HFFc6 (cell line): ENCODE measurements at places on chromosomes 5 and 9. TPM values are rescaled to one million over a fixed set of nuclear protein-coding genes. Genes with fewer than 3 reads are reported as not detected.

DNA sequence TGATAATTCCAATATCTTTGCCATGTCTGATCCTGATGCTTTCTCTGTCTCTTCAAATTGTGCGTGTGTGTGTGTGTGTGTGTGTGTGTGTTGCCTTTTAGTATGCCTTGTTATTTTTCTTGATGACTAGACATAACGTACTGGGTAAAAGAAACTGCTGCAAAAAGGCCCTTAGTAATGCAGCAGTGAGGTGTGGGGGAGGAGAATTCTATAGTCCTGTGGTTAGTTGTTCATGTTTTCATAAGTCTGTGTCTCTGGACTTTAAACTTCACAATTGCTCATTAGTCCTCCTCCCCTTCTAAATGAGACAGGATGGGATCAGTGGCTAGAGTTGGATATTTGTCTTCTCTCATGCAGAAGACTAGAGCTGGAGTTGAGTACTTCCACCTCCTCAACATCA is 346.2 kb upstream of the IRX1 start:
- H3K36me3 ChIP-seq: no peaks in the 10 kb centered on the region
- no peaks in the 10 kb centered on the region for H3K27me3 ChIP-seq
- H3K27ac ChIP-seq: no peak overlapping the region
- DNase-seq: no peak

- peaks cover 55% of the 10 kb centered on the region for H3K4me1 ChIP-seq
- H3K4me3 ChIP-seq: peak overlapping the region; percentile 94
- H3K27ac ChIP-seq: peak overlapping the region; percentile 96
- H3K36me3 ChIP-seq: peaks cover 48% of the 10 kb centered on the region
- no peaks in the 10 kb centered on the region; the same call in 1 of the 2 replicates for H3K27me3 ChIP-seq
- DNase-seq: no peak
Measured at GRCh38 chr9:33024126-33024965, 727 bp upstream of the DNAJA1 start.

The C5orf52 gene
- not detected in 2 replicates for total RNA-seq

- peak within 1 kb of the TSS; percentile 81 for H3K4me3 ChIP-seq
- H3K27me3 ChIP-seq: no peaks in the 10 kb centered on the region
- peak within 1 kb of the TSS; percentile 76 for H3K27ac ChIP-seq
Measured at GRCh38 chr5:75611311-75612225, at the start of gene ANKDD1B. Gene ANKDD1B, plus strand, starts transcription at chr5:75611453. Its CDS starts 182 bp downstream, at chr5:75611635.

GRCh38 chr5:170542691-170543293 is 39.0 kb downstream of the KCNIP1 start:
- peaks cover under 1% of the 10 kb centered on the region for H3K27me3 ChIP-seq
- H3K4me3 ChIP-seq: no peak overlapping the region
- H3K4me1 ChIP-seq: no peaks in the 10 kb centered on the region

- H3K27ac ChIP-seq: no peak overlapping the region
- H3K4me1 ChIP-seq: no peaks in the 10 kb centered on the region
- no peaks in the 10 kb centered on the region for H3K36me3 ChIP-seq
- peaks cover 3% of the 10 kb centered on the region; the same call in 1 of the 2 replicates for H3K27me3 ChIP-seq
- no peak for DNase-seq
Measured at GRCh38 chr9:15086156-15086763, 176.0 kb upstream of the FREM1 start.

- H3K4me1 ChIP-seq: peaks cover 49% of the 10 kb centered on the region
- H3K4me3 ChIP-seq: no peak overlapping the region
- no peak for DNase-seq
- H3K27ac ChIP-seq: no peak overlapping the region
- peaks cover 4% of the 10 kb centered on the region; the same call in 1 of the 2 replicates for H3K36me3 ChIP-seq
Measured at GRCh38 chr5:132465059-132465707, 25.4 kb downstream of the IRF1 start.

DNA sequence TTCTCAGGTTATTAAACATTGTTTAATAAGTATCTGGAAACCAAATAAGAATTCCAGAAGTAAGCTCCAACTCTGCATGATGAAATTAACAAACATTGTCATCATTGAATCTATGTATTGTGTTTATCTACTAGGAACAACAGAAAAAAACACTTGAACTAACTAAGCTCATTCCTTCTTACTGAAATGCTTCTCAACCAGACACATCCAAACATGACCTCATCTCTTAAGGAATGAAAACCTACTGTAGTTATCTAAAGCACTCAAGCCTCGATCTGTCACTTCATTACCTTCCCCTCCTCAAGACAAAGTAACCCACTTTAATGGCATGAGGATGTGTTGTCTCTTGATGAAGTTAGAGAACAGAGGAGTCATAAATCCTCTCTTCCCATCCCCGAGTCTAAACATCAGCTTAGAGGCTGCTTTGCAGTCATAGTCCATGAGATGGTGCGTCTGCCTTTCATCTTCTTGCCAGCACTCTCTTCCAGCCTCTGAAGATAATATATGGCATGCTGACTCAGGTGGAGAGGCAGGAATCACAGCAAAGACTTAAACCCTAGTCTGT is 86.5 kb downstream of the CEMIP2 start:
- peak overlapping the region; percentile 59 for H3K4me3 ChIP-seq
- peak overlapping the region; percentile 93 for H3K27ac ChIP-seq
- DNase-seq: peak; percentile 69
- H3K36me3 ChIP-seq: peaks cover 37% of the 10 kb centered on the region
- H3K4me1 ChIP-seq: peaks cover 96% of the 10 kb centered on the region
- no peaks in the 10 kb centered on the region; the same call in 1 of the 2 replicates for H3K27me3 ChIP-seq

The SMIM33 gene
- total RNA-seq: not detected in 3 replicates

DNA sequence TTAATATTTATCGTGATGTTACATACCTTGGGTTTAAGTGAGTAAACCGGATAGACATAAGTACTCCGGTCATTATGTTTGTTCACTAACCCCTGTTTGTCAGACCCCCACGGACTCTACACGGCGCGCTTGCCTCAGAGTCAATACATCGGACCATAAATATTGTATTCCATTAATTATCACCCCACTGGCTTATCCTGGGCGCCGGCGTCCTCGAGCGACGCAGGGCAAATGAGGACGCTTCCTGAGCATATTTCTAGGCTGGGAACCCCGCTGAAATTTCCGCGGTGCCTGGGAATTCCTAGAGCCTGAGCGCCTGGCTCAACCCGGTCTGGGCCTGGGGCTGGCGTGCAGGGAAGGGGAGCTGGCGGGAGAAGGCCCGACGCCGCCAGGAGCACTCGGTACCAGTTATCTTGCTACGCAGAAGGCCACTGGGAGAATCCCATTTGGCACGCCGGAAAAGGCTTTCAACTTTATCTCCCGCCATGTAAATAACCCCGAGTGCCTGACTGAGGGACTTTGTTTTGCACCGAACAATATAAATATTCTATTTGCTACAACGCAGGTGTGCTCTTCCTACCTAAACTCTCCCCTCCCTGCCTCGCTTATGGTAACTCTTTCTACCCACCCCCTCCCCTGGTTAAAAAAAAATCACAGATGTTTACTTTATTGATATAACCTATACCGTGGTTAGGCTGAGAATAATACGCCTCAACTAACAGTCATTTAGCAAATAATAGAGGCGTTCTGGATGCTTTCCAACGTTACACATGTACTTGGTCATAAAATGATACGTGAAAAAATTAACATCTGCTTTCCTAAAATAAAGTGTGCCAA is 19.4 kb downstream of the NR2F1 start:
- no peak overlapping the region for H3K27ac ChIP-seq
- peaks cover 13% of the 10 kb centered on the region for H3K27me3 ChIP-seq
- H3K4me1 ChIP-seq: peaks cover 33% of the 10 kb centered on the region
- DNase-seq: no peak
- no peak overlapping the region for H3K4me3 ChIP-seq

The PCDHB14 gene
- total RNA-seq: 1.7 to 3.5 TPM (median 3.0 TPM) in 3 replicates

The FOXD4L5 gene
- total RNA-seq: 0.09 TPM in 1 of 2 replicates, not detected in the other

DNA sequence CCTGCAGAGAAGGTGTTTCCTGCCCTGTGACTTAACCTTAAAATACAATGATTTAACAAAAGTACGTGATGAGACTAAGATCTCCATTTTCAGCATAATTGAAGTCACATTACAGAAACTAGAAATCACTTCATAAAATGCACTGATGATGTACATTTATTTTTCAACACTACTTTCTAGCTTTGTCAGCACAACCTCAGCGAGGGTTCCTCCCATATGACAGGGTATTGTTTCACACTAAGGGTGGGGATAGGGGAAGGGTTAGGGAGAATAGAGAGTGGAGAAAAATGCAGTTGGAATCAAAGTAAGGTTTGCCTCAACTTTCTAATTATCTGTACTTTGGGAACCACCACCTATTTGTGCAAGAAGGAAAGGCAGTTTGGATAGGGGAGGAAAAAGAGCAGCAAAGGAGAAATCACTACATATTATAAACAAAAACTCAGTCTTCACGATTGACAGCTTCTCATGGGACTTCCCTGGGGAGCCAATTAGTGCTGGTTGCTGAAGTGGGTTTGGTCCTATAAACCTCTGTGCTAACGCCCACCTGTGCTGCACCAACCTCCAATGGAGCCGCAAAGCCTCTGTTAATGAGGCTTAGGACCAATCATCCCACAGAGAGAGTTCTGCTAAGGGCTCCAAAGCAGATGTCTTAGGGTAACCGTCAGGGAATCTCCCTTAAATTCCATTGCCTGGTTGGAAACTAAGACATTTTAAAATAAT is 369.2 kb upstream of the PDE4D start:
- H3K4me1 ChIP-seq: no peaks in the 10 kb centered on the region
- no peak for DNase-seq
- peaks cover 8% of the 10 kb centered on the region for H3K27me3 ChIP-seq
- no peaks in the 10 kb centered on the region for H3K36me3 ChIP-seq

DNA sequence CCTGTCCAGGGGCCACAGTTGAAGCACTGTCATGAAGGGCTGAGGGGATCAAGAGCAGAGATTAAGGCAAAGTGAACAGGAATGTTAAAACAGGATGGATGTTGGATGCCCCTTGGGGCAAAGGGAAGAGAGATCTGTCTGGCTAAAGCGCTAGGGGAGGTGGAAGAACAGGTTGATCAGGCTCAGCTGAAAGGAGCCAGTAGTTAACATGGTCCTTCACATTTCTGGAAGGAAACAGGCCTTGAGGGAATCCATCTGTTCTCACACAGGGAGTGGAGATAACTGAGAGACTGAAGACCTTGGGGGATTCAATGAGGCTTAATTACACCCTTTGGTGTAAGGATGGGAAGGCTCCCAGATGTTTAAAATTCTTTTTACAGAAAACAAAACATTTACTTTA is 5.8 kb downstream of the HAPLN1 start:
- no peaks in the 10 kb centered on the region for H3K36me3 ChIP-seq
- H3K4me1 ChIP-seq: peaks cover 14% of the 10 kb centered on the region; the same call in 1 of the 2 replicates
- peaks cover 2% of the 10 kb centered on the region; the same call in 1 of the 2 replicates for H3K27me3 ChIP-seq
- no peak overlapping the region for H3K4me3 ChIP-seq
- no peak overlapping the region for H3K27ac ChIP-seq

The SLC36A3 gene
- not detected in 2 replicates for total RNA-seq

GRCh38 chr9:5708414-5708813 is 79.5 kb downstream of the RIC1 start:
- DNase-seq: no peak
- H3K36me3 ChIP-seq: peaks cover 66% of the 10 kb centered on the region
- H3K27ac ChIP-seq: no peak overlapping the region

The SPATA31E1 gene
- total RNA-seq: not detected in 3 replicates

GRCh38 chr9:3951161-3951665 is 348.7 kb downstream of the GLIS3 start:
- no peak for DNase-seq
- H3K36me3 ChIP-seq: peaks cover 7% of the 10 kb centered on the region; the same call in 1 of the 2 replicates
- no peak overlapping the region for H3K27ac ChIP-seq
- H3K4me1 ChIP-seq: peaks cover 24% of the 10 kb centered on the region
- H3K27me3 ChIP-seq: no peaks in the 10 kb centered on the region; the same call in 1 of the 2 replicates
- H3K4me3 ChIP-seq: no peak overlapping the region

GRCh38 chr5:13478831-13479465 is 465.5 kb downstream of the DNAH5 start:
- H3K27ac ChIP-seq: no peak overlapping the region
- H3K36me3 ChIP-seq: no peaks in the 10 kb centered on the region
- peaks cover 11% of the 10 kb centered on the region for H3K27me3 ChIP-seq

The OR1N2 gene
- total RNA-seq: not detected in 3 replicates
